EH (cell line): ENCODE measurements at places on chromosomes 2 and 18.

GRCh38 chr18:78245451-78245850 is 734.2 kb upstream of the SALL3 start:
- no peak for DNase-seq

GRCh38 chr2:51790854-51791253 is 758.9 kb upstream of the NRXN1 start:
- DNase-seq = no peak

DNA sequence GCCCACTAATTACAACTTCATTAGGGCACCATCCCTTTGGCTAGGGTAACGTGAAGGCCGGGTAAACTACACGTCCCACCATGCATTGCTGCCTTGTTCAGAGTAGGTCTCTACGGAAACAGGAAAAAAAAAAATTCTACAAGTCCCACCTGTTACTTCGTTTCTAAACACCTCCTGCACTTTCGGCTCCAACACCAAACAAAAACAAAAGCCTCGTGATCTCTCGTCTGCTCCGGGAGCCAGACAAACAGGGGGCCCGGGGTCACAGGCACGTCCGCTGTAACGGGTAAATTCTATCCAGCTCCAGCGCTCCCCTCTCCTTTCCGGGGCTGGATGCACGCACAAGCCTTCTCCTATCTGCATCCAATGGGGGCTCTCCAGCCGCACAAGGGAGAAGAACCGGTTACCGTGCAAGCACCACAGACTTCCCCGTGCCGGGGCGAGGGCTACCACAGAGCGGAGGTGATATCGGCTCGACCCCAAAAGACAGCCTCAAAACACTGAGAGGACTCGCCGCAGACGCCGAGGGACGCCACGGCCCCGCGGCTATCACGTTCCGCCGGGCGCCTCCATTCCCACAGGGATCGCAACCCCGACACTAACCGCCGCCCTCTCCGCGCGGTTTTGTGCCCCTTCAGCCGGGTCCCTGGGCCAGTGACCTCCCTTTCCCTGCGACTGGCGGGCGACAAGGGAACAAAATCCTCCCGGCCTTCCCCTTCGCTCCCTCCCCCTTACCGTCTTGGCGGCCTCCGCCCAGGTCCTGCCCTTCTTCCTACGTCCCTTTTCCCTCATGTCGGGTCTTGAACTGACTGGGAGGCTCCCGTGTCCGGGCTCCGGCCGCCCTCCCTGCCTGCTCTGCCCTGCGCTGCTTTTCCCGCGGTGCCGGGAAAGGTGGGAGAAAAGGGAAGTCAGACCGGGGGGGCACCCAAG is 591 bp downstream of the ASXL2 start:
- peak; percentile 64 for DNase-seq

DNA sequence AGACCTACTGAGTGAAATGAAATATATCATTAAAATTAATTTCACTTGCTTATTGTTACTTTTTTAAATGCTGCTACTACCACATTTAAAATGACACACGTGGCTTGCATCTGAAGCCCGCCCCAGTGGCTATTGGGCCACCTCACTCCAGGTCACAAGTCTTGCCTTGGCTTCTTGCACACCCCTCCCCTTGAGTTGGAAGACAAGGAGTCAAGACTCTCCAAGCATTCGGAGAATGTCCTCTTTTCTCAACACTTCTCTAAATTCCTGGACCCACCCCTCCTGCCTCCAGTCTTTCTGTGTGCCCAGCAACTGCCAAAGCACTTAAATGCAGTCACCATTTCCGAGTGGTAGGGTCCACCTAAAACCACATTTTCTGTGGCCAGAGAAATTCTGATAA is 73.4 kb downstream of the ZBTB7C start:
- DNase-seq = no peak

GRCh38 chr18:59455728-59456276 is 96.7 kb upstream of the LMAN1 start:
- DNase-seq = peak; percentile 9

- DNase-seq = peak; percentile 43
Measured at GRCh38 chr2:43276962-43277391, 50.6 kb upstream of the ZFP36L2 start.

GRCh38 chr18:25456334-25457010 is 104.5 kb upstream of the ZNF521 start:
- no peak for DNase-seq

DNA sequence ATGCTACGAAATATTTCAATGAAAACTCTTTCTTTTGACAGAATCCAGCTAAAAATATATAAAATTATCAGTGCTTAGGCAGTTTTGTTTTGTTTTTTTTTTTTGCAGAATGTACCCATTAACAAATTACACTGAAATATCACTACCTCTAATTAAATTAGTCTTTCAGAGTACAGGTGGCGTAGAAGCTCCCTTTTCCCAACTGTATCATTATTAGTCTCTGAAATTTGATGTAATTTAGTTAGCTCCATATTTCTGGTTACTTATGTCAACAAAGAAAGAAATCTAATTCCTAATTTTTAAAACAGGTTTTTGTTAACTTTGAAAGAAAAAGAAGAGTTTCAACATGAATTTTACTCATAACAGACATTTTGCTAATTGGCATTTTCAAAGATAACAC is 149.2 kb downstream of the CDH2 start:
- DNase-seq = no peak

GRCh38 chr2:54675738-54676137 is 47.7 kb upstream of the EML6 start:
- DNase-seq = no peak

GRCh38 chr2:222445227-222445626 is 20.9 kb downstream of the SGPP2 start:
- DNase-seq = no peak

- DNase-seq = peak; percentile 69
Measured at GRCh38 chr2:68435615-68436014, 31.5 kb downstream of the FBXO48 start.

GRCh38 chr2:27303093-27304025 is 4.9 kb downstream of the UCN start:
- DNase-seq = peak; percentile 78

GRCh38 chr2:227395556-227395955 is 7.8 kb upstream of the SCYGR1 start:
- DNase-seq = no peak

GRCh38 chr2:131092458-131093005 is 728 bp downstream of the FAM168B start:
- DNase-seq = no peak

DNA sequence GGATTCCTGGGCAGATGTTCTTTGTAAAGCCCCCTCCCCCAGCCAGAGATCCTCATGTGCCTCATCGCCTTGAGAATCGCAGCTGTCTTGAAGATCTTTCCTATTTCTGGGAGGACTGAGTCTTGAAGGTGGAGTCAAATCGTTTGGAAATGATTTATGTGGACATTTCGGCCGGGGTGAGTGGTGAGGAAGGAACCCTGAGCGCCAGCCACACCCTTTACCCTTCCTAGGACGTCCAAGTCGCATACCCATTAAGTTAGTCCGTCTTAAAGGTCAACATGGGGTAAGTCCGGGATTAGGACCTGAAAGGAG is 84.9 kb upstream of the ZCCHC2 start:
- DNase-seq = no peak

DNA sequence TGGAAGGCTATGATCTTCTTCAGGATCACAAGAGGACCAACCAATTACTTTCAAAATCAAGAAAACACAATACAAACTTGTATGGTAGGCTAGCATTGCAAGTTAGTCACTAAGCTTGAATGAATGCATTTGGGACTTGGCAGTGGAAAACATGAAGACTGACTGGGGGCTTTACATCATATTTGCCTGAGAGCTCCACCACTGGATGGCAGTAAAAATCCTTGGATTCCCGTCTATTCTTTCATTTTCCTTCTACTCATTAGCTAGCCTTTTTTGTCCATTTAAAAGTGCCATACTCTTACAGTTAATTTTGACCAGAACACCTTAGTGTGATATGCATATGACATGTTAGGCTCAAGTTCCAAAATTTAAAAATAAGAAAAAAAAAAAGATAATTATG is 63.5 kb upstream of the RASGRP3 start:
- DNase-seq = peak; percentile 71

GRCh38 chr2:190618030-190618429 is 30.9 kb upstream of the NAB1 start:
- no peak for DNase-seq

DNA sequence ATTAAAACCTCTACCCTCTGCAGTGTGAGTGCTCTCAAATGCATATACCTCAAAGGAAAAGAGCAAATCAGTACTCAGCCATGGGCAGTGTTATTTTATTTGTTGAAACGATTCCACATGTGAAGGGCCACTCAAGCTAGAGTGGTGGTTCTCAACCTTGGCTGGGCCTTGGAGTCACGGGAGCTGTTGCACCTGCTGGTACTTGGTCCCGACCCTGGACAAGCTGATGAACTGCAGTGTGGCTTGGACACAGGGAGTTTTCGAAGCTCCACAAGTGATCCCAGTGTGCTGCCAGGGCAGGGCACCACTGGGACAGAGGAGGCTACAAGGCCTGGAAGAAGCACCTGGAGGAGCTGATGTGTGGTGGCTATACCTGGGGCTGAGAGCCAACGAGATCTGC is 19.7 kb downstream of the GNLY start:
- no peak for DNase-seq

GRCh38 chr18:69490813-69491212 is 90.1 kb downstream of the DOK6 start:
- peak; percentile 82 for DNase-seq

DNA sequence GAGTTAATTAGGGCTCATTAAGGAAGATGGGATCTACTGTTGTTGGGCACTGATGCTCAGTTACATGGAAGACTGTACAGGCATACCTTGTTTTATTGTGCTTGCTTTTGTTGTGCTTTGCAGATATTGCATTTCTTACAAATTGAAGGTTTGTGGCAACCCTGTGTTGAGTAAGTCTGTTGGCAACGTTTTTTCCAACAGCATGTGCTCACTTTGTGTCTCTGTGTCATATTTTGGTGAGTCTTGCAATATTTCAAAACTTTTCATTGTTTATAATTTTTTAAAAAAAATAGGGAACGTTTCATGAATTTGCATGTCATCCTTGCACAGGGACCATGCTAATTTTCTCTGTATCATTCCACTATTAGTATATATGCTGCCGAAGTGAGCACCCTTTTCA is 15.6 kb downstream of the PHLPP1 start:
- DNase-seq = no peak

DNA sequence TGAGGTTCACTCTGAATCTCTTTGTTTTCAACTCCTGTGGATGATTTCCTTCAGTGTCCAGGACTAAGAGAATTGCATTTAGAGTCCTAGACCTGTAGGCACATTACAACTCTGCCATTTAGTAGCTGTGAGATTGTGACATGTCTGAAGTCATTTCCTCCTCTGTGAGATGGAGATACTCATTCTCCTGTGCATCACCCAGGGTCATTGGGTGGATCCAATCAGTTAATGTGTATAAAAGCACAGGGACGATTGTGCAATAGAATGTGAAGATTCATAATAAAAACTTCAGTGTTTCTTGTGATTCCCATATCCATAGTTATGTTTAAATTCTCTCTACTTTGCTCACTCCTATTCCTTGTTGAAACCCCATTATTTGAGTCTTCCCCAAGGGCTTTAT is 113.6 kb downstream of the DIS3L2 start:
- peak; percentile 46 for DNase-seq

DNA sequence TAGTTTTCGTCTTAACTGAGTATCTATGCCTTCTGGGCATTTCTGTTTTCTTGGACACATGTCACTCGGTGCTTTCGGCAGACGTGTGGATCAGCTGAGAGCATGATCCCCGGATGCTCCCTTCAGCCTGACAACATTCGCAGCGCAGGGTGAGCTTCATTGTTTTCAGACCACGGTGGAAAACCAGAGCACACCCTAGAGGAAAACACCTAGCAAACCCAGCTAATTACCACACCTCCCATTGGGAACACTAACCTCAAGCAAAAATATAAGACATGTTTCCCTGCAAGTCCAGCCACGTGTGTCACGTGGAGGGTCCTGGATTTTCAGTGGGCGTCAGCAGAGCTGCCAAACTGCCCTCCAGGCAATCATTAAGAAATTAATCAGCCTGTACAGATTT is 31.0 kb downstream of the ANKRD29 start:
- DNase-seq = peak; percentile 11

GRCh38 chr2:179264368-179265081 is at the start of gene SESTD1:
Gene SESTD1 (minus strand): TSS chr2:179264832. CDS start chr2:179191841, 72,991 bp downstream.
- peak; percentile 53 for DNase-seq

- DNase-seq = no peak
Measured at GRCh38 chr2:151711025-151711424, 23.3 kb downstream of the NEB start.

GRCh38 chr18:50694147-50694546 is 125.7 kb downstream of the MRO start:
- no peak for DNase-seq

DNA sequence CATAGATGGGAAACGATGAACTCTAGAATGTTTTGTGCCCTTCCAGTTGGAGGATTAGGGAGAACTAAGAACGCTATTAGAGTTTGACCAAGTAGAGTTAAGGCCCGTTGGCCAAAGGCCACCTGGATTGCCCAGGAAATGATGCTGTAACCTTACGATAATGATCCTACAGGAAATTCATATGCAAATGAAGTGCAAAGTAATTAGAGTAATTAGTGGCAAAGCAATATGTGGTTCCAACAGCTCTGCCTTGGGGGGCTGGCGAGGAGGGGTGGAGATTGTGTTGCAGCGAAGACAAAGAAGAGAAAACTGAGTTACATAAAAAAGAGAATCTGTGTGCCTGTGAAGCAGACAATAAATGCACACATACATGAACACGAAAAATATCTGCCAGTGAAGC is 61.5 kb upstream of the BOD1L2 start:
- DNase-seq = no peak

DNA sequence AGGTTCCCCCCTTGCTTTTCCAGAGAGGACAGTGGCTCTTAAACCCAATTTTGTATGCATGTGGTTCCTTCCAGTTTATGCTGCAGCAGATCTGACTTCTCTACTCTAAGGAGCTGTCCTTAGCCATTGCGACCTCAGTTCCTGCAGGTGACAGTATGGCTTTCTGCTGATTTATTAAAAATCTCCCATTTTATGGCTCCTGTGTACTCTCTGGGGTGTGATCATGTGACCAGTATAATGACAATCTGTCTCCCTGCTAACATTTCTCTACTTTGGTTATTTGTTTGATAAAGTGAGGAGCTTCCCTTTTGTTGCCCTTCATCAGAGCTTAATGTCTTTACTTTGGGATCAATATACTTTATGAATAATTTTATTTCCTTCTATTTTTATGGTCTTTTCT is 148.7 kb upstream of the VRK2 start:
- no peak for DNase-seq

GRCh38 chr2:60959501-60959900 is 58.0 kb upstream of the PEX13 start:
- DNase-seq = no peak

DNA sequence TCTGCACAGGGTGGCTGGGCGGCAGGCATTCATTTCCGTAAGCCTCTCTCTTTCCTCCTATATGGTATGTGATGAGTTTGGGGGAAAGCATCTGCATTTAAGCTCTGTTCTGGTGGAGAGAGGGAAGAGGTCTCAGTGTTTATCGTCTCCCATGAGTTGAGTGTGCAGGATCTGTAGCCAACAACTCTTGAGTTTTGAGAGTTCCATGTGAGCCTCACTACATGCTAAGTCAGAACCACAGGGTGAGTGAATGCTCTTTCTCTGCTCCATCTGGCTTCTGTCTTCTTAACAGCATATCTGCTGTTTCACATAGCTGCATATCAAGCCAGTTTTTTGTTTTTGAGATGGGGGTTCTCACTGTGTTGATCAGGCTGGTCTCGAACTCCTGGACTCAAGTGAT is 22.7 kb downstream of the RAB31 start:
- no peak for DNase-seq

- DNase-seq = no peak
Measured at GRCh38 chr2:121151311-121152109, 133.5 kb downstream of the TFCP2L1 start.

- DNase-seq = no peak
Measured at GRCh38 chr2:56292951-56293350, 109.2 kb downstream of the CCDC85A start.
